Esophagus muscularis mucosa (tissue), 4 donors: ENCODE measurements at places on chromosomes 2 and 18. TPM values are rescaled to one million over a fixed set of nuclear protein-coding genes. Genes with fewer than 3 reads are reported as not detected.
A peak's percentile ranks its signal among the peaks of the same experiment; 100 is the strongest.

GRCh38 chr2:233463586-233463985 is 103.0 kb downstream of the USP40 start:
- DNase-seq = no peak

GRCh38 chr2:237205561-237205971 is 119.9 kb downstream of the COPS8 start:
- no peak for DNase-seq

GRCh38 chr2:179349670-179350303 is 85.2 kb upstream of the SESTD1 start:
- DNase-seq = no peak

Gene CNRIP1
- 31.4 TPM for total RNA-seq

- peak; percentile 66 for DNase-seq
Observed at GRCh38 chr2:68739595-68740399, 5.2 kb downstream of the ARHGAP25 start.

Gene ABCB11
- 0.06 TPM for total RNA-seq

DNA sequence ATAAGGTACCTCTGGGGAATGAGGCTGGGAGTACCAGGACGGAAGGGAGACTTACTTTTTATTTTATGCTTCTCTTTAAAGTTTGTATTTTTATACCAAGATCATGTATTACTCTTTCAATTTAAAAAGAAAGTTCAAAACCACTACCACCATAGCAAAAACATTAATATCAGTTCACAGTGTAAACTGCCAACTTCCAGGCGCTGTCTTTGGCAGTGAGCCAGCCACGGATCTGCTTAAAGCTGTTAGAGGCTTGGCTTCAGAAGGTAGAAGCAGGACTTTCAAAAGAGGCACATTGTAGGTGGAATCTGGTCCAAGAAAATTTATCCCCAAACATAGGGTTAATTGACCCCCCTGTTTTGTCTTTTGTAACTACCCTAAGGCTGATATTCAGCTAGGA is 74.8 kb downstream of the B3GNT2 start:
- DNase-seq = no peak

Gene MARCHF7
- 90.1 TPM for total RNA-seq

DNA sequence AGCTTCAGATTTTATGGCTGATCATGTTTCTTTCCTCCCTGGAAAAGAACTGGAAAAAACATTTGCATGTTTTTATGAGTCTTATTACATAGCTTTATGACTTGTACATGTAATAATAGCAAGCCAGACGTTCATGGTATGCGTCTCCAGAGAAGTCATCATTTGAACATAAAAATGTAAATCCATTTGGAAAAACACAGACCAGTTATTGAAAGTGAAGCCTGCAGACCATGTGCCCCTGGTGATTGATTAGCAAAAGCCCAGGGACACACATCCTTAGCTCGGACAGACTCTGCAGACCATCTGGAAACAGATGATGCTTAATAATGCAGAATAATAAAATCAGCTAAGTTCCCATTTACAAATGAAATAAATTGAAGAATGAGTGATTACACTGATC is 283.1 kb downstream of the TDRD15 start:
- DNase-seq = no peak

DNA sequence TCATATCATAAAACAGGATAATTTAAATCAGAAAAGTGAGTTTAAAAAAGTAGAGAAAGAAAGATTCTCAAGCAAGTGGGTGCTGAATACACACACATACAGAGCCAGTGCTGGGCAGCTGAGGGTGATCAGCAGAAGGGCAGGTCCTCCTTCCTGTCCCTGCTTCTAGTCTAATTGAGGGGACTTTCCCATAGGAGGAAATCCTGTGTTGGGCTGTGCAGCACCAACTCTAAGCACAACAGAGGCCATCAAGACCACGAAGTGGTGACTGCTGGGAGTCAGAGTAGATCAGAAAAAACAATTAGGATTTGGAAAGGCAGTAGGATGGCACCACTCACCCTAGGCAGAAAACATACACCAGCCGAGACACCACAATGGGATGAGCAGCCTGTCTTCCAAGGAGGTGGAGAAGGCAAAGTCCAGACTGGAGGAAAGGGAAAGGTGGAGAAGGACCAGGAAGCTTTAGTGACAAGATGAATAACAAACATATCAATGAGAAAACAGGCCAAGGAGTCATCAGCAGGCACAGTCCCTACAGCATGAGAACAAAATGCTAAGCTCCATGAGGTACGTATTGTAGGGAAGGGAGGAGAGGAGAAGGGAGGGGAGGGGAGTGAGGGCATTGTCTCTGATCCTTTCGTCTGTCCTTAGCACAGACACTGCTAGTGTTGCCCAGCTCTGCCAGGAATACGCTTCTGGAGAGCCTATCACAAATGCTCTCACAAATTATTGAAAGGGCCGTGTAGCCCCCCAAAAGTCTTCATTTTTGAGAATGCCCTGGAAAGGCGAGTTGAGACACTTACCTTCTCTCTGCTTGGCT is 16.7 kb upstream of the MSGN1 start:
- peak; percentile 53 for DNase-seq

Gene PIEZO2
- total RNA-seq = 2.5 TPM

Gene SLC9A4
- total RNA-seq = not detected

Gene MEP1B
- not detected for total RNA-seq

Gene IL1R1
- 157 TPM for total RNA-seq

- no peak for DNase-seq
Observed at GRCh38 chr2:23533338-23533695, 148.3 kb downstream of the KLHL29 start.

DNA sequence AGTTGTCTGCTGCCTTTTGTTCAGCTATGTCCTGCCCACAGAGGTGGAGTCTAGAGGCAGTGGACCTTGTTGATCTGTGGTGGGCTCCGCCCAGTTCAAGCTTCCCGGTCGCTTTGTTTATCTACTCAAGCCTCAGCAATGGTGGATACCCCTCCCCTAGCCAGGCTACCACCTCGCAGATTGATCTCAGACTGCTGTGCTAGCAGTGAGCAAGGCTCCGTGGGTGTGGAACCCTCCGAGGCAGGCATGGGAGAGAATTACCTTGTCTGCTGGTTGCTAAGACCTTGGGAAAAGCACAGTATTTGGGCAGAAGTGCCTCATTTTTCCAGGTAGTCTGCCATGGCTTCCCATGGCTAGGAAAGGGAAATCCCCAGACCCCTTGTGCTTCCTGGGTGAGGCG is 146.0 kb downstream of the KCNJ3 start:
- no peak for DNase-seq

DNA sequence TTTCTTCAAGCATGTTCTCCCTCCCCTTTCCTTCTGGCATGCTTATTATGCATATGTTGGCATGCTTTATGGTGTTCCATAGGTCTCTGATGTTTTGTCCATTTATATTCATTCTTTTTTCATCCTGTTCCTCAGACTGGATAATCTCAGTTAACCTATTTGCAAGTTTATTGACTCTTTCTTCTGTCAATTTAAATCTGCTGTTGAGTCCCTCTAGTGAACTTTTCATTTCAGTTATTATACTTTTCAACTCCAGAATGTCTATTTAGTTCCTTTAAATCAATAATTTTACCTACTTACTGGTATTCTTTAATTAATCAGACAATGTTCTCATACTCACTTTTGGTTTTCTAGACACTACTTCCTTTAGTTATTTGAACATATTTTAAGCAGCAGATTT is 101.2 kb downstream of the GALNT14 start:
- no peak for DNase-seq

DNA sequence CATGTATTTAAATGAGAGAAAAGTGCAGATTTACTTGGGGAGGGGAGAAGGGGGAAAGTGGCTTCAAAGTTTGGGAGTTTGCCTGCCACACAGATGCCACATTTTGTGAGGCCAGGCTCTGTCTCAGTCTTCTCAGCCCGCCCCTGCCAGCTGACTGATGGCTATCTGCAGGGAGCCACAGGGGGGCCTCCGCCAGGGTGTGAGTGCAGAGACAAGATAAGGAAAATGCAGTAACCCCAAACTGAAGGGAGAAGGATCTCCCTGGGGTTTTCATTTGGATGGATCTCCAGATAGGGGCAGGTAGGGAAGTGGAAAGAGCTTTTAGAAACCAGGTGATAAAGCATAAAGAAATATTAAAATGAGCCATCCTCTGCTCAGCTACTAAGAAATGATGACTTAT is 128.8 kb downstream of the ZNF521 start:
- no peak for DNase-seq

- no peak for DNase-seq
Observed at GRCh38 chr2:222548992-222549391, 106.9 kb downstream of the FARSB start.

DNA sequence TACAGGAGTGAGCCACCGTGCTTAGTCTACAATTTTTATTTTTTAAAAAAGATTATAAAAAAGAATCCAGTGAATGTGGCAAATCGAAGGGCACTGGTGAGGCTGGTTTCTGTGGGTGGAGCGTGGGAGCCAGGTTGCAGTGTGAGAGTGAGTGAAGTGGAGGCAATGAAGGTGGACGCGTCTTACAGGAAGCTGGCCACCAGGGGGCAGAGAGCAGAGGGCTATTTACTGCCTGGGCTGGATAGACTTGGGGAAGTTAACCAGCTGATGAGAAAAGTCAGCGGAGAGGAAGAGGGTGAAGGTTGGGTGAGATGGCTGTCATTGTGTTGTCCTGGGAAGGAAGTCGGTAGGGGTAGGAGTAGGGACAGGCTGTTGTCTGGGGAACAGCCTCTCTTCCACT is 6.8 kb downstream of the SCTR start:
- peak; percentile 79 for DNase-seq

Gene STARD6
- not detected for total RNA-seq

Gene CD207
- 1.0 TPM for total RNA-seq

DNA sequence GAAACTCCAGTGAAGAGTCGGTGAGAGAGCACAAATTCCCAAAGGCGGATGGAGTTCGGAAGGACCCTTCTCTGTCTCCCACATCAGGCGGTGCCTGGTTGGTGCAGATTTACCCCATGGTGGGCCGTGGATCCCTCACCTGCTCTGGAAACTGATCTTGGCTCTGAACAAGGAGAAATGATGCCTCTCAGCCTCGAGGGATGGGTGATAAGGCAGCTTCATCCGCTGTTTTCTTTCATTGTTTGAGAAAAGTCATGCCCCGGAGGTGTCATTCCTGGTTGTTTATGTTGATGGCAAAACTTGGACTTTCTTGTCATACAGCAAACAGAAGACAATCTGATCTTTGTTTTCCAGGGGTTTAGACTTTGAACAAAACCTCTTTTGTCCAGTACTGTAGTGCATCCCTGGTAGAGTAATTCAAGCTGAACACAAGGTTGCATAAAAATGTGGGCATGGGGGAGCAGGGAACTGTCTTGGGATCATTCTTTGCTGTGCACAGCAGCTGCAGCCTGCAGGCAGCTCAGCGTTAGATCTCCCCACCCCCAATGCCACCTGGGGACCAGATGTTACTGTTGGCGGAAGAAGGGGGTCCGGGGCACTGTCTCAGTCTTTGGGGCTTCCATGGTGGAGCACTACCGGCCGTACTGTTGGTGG is 81.3 kb downstream of the NFATC1 start:
- no peak for DNase-seq

- peak; percentile 79 for DNase-seq
Observed at GRCh38 chr18:3069671-3070433, 56.9 kb upstream of the LPIN2 start.

- no peak for DNase-seq
Observed at GRCh38 chr2:187976259-187976985, 315.3 kb upstream of the GULP1 start.

DNA sequence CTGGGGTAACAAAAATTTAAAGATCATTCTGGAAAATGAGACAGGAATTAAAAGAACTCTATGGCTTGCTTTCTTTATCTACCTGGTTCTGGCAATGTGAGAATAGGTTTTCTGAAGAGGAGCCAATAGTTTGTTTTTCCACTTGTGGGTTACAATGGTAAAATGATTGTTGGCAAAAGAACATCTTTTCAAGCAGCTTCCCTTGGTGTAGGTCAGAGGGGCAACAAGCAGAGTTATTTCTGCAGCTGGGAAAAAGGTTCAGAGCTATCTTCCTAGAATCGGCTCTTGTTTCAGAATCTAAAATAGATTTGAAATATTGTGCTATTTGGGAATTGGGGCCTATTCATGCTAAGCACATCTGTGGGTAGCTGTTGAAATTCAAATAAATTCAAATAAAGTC is 11.5 kb upstream of the TSPYL6 start:
- DNase-seq = no peak

GRCh38 chr2:231450548-231450989 is 13.7 kb downstream of the NCL start:
- DNase-seq = no peak

DNA sequence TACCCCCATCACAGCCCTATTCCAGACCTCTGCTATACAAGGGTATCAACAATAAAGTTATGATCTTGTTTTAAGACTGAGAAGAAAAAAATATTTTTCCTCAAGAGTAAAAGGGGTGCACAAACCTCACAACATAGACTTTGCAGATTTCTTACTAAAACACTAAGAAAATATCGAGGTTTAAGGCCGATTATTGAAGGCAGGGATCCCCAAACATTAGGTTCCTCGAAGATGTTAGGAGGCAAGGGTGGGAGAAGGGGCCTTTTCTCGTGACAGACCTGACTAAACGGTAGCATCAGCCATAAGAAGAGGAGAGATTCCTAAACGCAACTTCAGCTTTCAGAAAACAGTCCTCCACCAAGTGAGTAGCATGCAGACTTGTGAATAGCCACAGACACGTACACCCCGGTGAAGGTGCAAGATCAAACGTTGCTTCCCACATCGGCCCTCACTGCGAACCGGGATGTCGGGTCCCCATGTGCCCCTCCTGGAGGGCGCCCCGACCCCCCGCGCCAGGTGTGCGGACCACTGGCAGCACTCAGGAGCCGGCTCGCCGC is 678 bp downstream of the PIAS2 start:
- no peak for DNase-seq

Gene MTCL1
- total RNA-seq = 32.3 TPM

DNA sequence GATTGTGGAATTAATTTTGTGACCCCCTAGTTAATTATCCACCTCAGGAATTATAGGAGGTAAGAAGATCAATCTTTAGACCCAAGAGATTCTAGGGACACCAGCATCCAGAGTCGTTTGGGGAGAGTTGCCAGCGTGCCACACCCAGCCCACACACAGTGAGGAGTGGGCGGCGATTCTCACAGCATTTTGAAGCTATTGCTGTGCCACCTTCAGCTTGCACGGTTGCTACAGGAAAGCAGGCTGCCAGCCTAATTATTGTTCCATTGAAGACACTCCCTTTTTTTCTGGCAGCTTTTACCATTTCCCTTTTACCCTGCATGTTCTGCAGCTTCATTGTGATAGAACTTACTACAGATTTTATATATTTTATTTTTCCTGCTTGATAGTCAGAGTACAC is 13.1 kb upstream of the MYL12A start:
- no peak for DNase-seq
